ENCODE measurements at places on chromosomes 13 and 19.

DNA sequence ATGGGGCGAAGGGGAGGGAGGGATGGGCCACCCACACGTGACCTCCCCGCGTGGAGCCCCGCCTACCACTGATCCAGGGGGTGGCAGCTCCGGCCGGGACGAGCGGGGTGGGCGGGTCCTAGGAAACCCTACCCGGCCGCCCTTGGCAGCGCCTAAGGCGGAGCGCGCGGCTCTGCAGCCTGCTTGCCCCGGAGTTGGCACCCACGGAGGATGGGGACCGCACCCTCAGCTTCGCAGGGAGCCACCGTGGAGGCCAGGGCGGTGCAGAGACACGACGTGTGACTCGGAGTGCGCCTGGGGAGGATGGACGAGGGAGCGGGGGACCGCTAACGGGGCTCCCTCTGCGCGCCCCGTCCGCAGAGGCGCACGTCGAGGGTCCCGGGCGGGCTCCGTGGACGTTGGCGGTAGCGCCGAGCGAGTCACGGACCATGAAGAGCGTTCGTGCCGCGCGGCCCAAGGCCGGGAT, at the start of gene RGS9BP:
RGS9BP (plus strand) TSS at position 129 of the 466 bp plus-strand sequence. CDS start 416 bp downstream, outside the sequence.
- DNase-seq = peak; percentile 70

- peak; percentile 47 for DNase-seq
These were observed 47.4 kb upstream of the RCBTB2 start for GRCh38 chr13:48580185-48580803.

GRCh38 chr13:27622102-27622820, 569 bp downstream of the POLR1D start:
- no peak for DNase-seq

DNA sequence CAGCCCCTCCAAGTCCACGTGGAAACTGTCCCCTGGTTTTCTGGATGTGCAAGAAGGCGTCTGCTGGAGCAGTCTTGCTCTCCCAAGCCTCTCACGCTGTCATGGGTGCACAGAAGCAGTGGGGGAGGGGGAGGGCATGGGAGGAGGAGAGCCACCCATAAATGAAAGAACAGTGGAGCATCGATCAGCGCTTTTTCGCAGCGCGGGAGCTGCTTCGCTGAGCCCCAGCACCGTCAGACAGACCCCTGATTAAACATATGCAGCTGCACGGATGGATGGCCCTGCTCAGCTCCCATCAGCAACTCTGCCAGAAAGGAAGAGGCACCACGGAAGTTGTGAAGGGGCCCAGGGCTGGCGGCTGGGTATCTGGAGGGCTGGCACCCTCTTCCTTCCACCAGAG, 264.9 kb downstream of the UQCRFS1 start:
- no peak for DNase-seq

GRCh38 chr19:17883627-17884410, 12.1 kb downstream of the SLC5A5 start:
- DNase-seq = no peak
